Stimulated activated CD8-positive, alpha-beta memory T cell treated with anti-CD3 and anti-CD28 coated beads, Interleukin-4, amount 100 ng/mL, for 48 hours (primary cell): ENCODE measurements at places on chromosomes 2 and 18.

GRCh38 chr2:101981504-101981903, 10.3 kb upstream of the IL1R2 start:
- no peak for DNase-seq

DNA sequence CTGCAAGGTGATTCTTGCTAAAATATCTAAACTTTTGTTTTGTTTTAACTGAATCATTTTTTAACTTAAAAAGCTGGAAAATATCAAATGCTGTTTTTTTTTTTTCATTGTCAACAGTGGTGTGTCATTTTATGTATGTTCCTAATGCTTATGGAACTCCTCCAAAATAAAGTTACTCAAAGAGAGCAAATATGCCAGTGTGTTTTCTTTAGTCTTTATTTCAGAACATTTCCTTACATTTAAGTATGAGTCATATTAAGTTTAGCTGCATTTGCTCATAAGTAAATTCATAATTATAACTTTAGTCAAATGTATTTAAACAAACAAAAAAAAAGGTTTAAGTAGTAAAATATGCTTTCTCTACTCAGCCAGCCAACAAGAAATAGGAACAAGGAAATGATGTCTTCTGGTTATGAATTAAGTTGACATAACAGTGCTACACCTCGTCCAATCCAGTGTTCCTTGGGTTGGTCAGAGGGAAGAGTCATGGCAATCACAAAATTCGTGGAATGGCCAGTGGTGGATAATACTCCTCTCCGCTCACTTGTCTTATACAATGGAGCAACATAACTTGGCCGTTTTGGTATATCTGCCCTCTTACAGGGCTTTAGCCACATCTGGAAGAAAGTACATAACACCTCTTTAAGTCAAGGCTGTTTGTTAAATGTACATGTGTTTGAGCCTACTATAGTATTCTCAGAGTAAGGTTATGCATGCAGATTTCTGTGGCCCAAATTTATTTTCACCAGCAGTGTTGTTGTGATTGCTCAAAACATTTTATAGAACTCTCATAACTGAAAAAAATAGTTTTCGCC, 80.7 kb downstream of the SLC39A10 start:
- DNase-seq: no peak

DNA sequence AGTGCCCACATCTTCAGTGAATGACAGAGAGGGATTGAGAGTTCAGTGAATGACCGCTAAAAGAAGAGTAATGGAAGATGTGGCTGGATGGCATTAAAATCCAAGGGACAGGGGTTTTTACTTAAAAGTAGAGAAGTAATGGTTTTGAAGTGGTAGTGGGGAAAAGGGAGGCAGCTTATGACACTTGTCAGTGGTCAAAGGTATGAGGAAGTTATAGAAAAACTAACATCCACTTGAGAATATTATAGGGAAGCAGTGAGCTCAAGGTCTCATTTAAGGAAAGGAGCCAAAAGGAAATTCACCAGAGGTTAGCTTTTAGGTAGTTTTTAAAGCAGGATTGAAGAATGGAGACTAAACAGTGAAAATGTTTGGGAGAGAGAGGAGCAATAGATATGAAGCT, 24.3 kb downstream of the CDK15 start:
- no peak for DNase-seq

DNA sequence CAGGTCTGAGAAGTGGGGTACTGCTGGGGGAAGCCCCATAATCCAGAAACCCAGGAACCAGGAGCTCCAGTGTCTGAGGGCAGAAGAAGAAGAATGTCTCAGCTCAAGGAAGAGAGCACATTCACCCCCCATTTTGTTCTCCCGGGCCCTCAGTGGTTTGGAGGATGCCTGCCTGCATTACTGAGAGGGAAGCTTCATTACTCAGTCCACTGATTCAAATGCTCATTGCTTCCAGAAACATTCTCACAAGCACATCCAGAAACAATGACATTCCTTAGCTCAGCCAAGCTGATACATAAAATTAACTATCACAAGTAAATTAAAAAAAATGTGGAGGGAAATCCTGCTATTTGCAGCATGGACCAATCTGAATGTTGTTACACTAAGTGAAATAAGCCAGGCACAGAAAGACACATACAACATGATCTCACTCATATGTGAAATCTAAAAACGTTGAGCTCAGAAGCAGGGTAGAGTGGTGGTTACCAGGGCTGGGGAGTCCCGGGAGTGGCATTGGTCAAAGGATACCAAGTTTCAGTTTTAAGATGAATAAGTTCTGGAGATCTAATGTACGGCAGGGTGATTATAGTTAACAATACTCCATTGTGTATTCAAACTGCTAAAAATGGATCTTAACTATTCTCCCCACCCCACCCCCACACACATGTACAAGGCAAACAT, 459.3 kb downstream of the GALR1 start:
- no peak for DNase-seq

DNA sequence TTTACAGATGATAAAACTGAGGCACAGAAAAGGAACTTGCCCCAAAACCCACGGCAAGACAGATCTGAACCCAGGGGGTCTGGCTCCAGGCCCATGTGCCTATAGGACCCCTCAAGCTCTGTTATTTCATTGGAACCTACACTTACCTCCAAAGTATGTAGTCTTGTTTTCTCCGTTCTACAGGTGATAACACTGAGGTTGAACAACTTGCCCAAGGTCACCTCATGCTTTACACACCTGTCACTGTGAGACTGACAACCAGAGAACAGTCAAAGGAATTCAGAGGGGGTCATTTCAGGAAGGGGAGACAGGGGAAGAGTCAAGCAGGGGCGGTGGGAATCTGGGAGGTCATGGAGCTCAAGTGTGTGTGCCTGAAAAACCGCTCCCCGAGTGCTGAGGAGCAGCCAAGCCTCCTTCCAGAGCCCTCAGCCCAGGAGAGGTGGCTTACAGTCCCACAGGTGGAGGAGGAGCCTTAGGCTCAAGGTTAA, 47.7 kb downstream of the SERTAD2 start:
- no peak for DNase-seq

DNA sequence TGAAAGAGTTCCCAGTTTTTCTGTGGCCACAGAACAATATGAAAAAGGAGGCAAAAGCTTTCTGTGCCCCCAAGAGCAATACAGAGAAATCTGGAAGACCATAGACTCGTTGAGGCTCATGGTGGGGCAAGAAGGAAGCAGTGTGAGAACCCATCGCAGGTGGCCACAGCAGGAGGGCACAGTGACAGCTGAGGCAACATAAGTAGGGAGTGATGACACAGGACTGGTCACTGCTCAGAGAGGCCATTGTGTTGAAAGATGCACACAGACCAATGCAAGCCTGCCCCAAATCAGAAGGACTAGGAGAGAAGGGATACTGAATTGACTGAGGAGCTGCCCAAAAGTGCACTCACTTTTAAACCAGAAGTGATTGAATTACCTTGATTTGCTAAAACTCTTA, 483.6 kb downstream of the EPHA4 start:
- no peak for DNase-seq

DNA sequence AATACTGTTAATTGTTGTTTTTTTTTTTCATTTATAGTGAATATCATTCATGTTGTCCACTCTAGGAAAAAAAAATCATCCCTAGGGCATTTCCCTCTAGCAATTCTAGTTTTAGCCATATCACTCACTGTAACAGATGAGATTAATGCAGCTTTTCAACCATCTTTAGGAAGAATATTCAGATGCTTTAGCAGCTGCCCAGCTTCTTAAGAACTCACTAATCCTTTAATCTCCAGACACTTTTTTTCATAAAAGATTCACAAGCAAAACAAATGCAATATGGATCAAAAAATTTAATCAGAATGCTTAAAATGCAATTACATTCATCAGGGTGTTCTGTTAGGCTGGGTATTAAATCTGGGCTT, 692.6 kb downstream of the ERBB4 start:
- no peak for DNase-seq

DNA sequence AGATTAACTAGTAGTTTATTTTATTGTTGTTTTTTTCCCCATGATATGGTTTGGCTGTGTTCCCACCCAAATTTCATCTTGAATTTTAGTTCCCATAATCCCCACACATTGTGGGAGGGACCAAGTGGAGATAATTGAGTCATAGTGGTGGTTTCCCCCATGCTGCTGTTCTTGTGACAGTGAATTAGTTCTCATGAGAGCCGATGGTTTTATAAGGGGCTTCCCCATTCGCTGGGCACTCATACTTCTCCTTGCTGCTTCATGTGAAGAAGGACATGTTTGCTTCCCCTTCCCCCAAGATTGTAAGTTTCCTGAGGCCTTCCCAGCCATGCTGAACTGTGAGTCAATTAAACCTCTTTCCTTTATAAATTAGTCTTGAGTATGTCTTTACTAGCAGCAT, 36.5 kb downstream of the GALNT14 start:
- DNase-seq: no peak

DNA sequence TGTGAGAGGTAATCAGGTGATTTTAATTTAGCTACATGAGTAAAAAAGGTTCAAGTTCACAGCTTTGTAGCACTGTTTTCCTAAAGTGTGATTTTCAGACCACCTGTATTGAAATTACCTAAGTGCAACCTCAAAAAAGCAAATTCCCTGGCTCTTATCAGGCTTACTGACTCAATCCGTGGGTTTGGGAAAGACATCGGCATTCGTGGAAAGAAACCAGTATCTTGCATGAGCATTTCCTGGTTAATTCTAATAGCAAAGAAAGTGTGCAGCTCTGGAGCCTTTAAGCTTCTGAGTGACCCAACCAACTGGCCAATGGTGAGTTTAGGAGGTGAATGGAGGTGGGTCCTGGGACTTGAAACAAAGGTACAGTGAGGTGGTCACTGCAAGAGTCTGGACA, 300.9 kb downstream of the NBAS start:
- no peak for DNase-seq

- DNase-seq: no peak
These were observed 22.6 kb downstream of the FER1L5 start for GRCh38 chr2:96665083-96665569.

DNA sequence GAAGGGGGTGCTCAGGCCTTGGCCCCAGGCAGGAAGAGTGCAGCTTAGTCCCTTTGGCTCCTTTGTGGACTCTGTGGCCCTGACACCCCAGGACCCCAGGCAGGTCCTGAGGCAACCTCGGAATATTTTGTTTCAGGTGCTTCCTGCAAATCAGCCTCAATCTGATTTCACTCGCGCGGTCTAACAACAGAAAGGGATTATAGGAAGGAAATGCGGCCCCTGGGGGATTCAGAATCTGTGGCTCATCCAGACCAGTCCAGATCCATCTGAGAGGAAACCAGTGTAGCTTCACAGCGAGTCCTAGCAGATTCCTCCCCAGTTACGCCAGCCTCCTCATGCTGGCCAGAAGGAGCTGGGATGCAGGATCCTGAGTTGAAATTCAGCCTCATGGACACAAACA, 59.5 kb upstream of the YWHAQ start:
- no peak for DNase-seq

GRCh38 chr2:138700716-138701115, 79.5 kb downstream of the NXPH2 start:
- DNase-seq: no peak

- no peak for DNase-seq
These were observed 61.9 kb downstream of the XRCC5 start for GRCh38 chr2:216171011-216171410.

- no peak for DNase-seq
These were observed 11.3 kb downstream of the GFPT1 start for GRCh38 chr2:69375494-69376353.

- no peak for DNase-seq
These were observed 32.2 kb downstream of the THADA start for GRCh38 chr2:43563679-43564078.

DNA sequence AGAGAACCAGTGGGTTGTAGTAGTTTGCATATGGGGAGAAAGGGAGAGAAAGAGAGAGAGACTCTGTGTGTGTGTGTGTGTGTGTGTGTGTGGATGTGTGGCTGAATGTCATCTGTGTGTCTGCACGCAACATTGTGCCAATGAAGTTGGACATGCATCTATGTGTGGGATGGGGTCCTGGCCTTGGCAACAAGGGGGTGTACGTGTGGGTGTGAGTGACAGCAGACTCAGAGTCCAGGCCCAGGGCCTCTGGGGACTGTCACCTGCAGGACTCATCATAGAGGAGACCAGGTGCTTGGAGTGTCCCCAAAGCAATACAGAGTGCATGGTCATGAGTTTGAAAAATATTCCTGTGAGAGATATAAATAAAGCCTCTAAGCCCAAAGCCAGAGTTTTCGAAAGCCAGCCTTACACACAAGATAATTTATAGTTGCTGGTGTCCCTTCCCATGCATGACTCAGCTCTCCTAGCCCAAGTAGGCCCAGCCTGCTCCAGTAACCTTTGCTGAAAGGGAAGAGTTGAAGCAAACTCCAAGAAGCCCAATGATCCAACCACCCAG, 59.9 kb downstream of the TNP1 start:
- DNase-seq: no peak

GRCh38 chr2:70368545-70368944, 66.7 kb upstream of the FAM136A start:
- no peak for DNase-seq

GRCh38 chr2:119545754-119546446, 1.7 kb downstream of the CFAP221 start:
- no peak for DNase-seq

- DNase-seq: no peak
These were observed 1.8 kb upstream of the RNF144A start for GRCh38 chr2:6915399-6915798.

DNA sequence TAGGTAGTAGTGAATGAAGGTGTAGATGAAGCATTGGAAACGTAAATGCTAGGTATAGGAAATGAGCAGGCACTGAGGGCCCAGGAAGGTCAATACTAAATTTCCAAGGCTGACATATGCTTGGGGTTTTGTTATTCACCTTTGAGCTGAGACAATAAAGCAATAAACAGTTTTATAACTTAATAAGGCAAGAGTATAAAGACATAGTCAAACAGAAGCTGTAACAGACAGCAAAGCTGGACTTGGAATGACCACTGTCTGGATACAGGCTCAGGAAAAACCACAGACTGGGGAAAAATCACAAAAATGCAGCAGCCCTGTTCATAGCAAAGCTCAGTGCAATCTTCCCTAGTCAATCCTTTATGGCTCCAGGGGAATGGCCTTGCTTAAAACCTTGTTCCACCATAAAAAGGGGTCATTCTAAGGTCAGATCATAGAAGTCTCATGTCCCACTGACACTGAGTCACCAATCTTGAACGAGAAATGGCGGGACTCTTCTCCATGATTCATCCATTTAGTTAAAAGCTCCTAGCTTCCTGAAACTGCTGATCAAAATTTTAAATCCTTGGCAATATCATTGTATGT, 493.3 kb downstream of the CMPK2 start:
- no peak for DNase-seq
